ENCODE measurements at places on chromosomes 13 and 19.

DNA sequence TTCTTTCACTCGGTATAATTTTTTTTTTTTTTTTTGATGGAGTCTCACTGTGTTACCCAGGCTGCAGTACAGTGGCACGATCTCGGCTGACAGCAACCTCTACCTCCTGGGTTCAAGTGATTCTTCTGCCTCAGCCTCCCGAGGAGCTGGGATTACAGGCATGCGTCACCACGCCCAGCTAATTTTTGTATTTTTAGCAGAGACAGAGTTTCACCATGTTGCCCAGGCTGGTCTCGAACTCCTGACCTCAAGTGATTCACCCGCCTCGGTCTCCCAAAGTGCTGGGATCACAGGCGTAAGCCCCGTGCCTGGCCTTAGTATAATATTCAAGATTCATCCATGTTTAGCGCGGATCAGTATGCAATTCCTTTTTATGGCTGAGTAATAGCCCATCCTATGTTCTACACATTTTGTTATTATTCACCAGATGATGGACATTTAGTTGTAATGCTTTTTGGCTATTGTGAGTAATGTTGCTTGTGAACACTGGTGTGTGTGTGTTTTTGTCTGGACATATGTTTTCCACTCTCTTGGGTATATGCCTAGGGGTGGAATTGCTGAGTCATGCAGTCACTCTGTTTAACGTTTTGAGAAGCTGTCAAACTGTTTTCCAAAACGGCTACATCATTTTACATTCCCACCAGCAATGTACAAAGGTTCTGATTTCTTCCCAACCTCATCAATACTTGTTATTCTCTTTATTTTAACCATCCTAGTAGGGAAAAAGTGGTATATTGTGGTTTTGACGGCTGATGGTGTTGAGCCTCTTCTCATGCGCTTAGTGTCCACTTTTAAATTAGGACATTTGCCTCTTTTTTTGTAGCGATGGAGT is 22.9 kb downstream of the PLEKHF1 start:
- no peak for DNase-seq

DNA sequence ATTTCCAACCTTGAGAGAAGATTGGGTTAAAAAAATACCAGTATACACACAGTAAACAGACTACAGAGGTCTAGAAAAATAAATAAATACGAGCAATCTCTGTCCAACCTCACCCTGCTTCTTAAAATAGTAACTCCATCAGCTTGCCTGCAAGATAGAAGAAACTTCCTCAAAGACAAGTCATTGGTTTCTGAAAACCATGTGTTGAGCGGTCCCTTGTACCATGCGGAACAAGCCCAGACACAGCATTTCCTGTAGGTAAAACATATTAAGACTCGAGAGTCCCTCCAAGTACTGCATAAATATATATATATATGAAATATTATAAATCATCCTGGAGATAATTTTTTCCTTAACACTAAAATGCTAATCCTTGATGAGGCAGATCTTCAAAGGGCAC is 157.4 kb downstream of the MZT1 start:
- DNase-seq = no peak

DNA sequence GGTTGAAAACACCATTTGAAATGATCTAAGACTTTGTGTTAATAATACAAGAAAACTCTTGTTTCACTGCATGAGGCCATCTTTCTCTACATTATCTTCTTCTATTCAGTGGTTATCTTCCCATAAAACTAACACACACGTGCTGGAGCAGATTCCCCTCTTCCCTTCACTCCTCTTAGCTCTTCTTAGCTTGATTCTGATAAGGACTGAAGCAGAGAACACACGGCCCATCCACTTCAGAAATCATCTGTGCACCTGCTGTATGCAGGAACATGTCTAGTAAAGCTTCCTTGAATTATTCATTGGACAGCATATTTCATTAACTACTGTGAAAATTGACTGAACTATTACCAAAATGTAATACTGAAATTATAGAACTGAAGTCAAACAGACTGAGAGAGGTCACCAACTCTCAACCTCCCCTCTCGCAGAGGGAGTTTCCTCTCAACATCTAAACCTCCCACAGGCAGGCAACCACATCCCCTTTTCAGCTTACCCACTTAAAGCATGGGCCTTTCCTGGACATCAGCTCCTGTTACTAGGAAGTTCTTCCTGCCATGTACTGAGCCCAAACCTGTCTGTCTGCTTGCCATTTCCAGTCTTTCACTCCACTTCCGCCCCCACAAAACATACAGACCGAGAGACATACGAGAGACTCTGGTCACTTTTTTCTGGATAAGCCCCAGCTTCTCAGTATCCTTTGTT is 113.9 kb downstream of the CRYL1 start:
- no peak for DNase-seq

DNA sequence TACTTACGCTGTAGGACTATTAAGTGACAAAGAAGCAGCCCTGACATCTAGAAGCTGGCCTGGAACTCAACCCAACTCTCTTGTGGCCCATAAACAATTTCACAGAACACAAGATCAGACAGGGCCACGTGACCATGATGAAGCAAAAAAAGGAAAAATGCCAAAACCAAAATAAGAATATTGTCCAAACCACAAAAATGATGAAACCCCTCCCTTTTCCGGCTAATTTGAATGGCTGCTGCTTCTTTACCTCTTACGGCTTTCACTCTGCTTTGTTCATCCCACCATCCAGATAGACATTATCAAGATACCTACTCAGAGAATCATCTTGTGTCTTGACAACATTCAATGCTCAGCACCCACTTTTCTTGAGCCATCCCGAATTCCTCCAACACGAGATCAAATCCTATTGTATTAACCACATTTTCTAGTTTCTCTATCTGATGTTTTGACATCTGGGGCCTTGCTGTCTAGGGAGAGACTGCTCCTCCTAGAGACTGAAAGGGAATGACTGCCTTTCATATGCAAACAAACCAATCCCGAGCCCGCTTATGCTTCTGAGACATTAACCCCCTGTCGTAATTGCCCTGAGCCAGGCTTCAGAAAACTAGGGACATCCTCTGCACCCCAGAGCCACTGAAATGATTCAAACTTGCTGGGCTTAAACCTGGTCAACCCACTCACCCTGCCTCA is 186.3 kb downstream of the TDRD3 start:
- DNase-seq = no peak

DNA sequence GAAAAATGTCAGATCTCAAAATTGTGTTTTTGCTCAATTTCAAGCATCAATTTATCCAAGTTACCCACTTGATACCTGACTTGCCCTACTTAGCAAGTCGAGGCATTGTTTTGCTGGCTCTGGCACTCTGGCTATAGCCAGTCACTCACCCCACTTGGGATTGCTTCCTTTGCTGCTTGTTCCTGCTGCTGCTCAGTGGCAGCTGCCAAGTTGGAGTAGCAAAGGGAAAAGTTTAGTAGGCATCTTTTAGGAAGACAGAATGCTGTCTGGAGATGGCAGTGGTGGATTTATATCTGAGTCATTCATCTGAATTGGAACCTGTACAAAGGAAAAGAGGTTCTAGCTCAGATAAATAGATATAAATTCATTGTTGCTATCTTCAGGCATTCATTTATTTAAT is 41.2 kb downstream of the PCCA start:
- no peak for DNase-seq

DNA sequence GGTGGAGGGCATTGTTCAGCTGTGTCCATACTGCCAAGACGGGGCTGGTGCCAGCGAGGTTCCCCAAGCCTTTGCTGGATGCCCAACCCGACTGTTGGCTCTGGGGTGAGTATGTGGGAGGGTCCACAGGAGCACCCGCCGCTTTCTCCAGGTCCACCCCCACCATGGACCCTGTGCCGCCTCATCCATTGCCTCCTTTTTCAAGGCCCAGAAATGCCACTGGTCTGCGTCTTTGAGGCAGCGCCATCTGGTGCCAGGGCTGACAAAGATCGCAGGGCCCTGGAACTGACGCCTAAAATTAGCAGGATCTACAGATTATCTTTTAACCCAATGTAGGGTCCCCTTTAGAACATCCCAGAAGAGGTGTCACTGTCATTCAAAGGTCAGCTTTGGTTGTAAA is 34.6 kb downstream of the NFIX start:
- no peak for DNase-seq

- DNase-seq = no peak
Observed at GRCh38 chr19:23776507-23777205, 18.0 kb upstream of the ZNF681 start.

DNA sequence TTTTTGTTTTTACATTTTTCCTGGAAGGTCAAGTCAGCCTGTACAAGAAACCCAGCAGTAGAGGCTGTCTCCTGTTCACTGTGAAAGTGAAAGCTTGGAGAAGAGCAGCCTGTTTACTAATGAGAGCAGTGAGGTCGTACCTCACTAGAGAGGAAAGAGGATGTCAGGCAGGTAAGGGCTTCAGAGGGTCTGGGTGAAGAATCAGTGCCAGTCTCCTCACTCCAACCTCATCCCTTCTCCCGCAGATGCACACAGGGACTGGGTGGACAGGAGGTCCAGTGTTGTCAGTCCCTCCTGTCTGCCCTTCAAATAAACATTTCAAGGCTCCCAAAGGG is 462.5 kb downstream of the KLF5 start:
- DNase-seq = no peak

All from SK-N-SH (cell line).